Activated CD8-positive, alpha-beta memory T cell treated with anti-CD3 and anti-CD28 coated beads for 4 hours (primary cell): ENCODE measurements at places on chromosomes 12 and 14.

DNA sequence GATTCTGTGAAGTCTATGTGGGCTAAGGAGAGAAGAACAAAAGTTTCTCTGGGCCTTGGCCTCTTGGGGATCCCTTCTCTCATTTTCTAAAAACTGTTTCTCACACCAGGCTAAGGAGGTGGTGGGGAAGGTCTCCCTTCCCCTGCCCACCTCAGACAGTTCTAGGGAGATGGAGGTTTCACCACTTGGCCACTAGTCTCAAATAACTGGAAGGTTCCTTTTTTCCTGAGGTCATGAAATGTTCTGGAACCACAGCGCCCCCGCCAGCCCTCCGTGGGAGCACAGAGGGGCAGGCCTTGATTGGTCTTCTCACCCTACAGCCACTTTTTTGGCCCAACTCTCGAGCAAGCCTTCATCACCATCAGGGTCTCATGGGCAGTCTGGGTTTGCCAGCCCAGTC is 12.6 kb downstream of the C12orf43 start:
- DNase-seq = no peak

GRCh38 chr14:89276424-89276975 is 140.5 kb downstream of the FOXN3 start:
- peak; percentile 37 for DNase-seq

DNA sequence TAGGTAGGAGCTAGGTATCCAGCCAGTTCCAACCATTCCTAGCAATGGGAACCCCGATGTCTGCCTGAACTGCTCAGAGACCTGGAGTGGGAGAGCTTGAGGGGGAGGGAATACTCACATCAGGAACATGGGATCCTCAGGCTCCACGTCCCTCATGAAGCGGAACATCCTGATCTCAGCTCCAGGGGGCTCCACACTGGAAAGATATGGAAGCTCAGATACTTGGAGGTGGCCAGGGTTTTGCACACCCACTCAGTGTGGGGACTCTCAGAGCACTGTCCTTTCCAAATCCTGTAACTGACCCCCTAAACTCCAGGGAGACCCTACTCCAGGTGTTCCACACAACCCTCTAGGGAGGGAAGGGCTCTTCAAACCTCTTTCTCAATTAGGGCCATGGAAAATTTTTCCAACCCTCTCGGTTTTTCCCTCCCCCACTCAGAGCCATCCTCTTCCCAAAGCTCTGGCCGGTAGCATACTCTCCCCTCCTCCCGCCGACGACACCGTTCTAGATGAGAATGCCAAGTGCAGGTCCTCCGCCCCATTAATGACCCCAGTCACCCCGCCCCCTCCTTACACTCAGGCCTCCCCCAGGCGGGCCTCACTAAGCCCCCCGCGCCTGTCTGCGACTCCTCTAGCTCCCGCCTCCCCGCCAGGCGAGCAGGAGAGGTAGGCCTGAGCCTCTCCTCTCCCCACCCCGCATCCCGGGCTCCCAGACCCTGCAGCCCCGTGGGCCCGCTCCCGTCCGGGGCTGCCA is 597 bp downstream of the MLF2 start:
- DNase-seq = no peak

DNA sequence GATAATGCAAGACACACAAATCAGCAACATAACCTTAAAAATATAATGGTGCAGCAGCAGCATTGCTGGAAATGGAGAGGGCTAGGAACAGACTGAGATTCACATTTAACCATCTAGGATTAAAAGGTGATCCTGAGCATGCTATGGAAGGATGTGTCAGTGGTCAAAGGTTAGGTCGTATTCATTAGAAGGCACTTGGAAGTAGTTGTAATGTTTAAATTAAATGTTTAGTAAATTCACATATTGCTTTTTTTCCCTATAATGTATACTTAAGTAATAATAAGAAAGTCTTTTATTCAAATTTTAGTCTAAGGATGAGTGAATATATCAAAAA is 368.6 kb upstream of the PDE3A start:
- DNase-seq = no peak

DNA sequence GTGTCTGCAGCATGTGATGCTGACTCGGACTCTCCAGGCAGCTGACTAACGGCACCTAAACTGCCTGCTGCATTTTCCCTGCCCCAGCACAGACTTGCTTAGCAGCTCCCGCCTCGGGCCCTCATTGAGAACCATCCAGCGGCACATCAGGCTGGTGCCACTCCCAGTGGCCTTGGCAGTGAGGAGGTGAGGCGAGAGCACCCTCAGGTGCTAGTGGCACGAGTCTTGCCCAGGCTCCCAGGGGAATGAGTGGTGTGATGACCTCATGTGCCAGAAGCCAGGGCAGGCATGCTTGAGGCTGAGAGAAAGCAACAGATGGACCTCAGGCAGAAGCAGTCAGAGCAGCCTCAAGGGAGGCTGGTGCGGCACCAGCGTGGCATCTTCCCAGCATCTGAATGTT is 60.2 kb downstream of the PRKCH start:
- no peak for DNase-seq

DNA sequence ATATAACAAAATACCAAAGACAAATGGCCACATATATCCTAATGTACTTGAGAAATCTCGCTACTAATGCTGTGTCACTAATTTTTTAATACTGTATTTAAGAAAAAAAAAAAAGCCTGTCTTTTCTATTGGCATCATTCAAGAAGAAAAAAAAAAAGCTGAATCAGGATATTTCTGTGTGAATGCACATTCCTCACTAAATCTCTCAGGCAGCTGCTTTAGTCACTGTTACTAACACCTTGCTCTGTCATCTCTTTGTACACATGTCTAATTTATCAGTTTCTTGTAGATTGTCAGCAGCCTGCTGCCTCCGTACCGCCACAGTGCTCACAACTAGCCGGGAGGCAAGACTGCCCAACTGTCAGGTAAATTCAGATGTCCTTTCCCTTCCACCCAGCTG is 32.0 kb upstream of the FGD4 start:
- no peak for DNase-seq

DNA sequence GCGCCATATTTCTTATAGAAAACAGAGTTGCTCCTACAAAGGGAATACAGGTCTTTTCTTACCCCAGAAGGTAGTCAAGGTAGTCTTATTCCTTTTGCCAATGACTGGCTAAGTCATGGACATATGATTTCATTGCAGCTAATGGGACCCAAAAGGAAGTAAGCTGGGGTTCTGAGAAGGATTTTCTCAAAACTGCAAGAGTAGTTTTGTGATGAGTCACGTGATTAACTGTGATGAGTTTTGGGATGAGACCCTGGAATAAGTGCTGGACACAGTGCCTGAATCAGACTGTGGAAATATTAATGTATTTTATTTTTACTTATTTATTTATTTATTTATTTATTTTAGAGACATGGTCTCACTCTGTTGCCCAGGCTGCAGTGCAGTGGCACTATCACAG is 13.4 kb upstream of the NIN start:
- DNase-seq = no peak

GRCh38 chr14:40058901-40059897 is 627.0 kb upstream of the FBXO33 start:
- no peak for DNase-seq

DNA sequence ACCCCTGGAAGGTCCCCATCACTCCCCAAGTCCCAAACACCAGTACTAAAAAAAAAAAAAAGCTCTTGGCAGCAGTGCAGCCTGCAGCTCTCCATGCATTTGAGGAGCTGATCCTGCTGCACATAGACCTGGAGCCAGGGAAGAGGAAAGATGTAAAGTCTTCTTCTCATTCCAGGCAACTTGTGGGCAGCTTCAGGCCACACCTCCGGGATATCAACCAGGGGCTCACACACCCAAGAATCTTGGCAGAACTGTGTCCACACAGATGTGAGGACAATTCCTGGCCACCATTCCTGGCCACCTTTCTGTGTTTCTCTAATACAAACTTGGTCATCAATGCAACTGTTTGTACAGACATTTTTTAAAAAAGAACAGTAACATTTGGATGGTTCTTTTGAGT is 72.7 kb downstream of the TMEM132C start:
- no peak for DNase-seq

GRCh38 chr12:52006726-52007157 is at the start of gene TAMALIN:
TAMALIN (plus strand) TSS chr12:52006946; CDS start chr12:52007020, 74 bp downstream.
- DNase-seq = peak; percentile 70

DNA sequence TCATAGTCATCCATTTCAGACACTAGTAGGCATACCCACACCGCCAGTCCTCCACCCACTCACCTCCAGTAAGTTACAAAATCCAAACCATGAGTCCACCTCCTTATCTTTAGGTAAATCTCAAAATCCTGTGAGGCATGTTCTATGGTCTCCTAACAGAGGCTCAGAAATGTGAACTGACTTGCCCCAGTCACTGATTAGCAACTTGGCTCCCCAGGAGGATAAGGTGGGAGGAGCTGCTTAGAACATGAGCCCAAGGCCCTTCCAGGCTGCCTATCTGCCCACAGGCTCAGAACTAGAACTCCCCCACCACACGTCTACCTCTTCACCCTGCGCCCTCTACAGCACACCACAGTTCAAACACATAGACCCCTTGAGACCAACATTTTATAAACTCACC is 19.9 kb downstream of the SETD3 start:
- no peak for DNase-seq

- DNase-seq = no peak
These were observed 44.3 kb downstream of the ELK3 start for GRCh38 chr12:96238336-96239047.

- DNase-seq = no peak
These were observed 87.3 kb downstream of the PHLDA1 start for GRCh38 chr12:75944097-75944904.

DNA sequence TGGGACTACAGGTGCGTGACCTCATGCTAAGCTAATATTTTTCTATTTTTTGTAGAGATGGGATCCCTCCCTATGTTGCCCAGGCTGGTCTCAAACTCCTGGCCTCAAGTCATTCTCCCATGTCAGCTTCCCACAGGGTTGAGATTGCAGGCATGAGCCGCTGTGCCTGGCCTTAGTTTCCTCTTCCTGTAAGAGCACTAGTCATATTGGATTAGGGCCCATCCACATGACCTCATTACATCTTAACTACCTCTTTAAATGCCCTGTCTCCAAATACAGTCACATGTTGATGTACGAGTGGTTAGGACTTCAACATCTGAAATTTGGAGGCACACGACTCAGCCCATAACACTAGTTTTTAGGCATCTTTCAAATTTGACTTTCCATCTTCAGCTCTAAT is 72.2 kb upstream of the RASSF3 start:
- DNase-seq = no peak

DNA sequence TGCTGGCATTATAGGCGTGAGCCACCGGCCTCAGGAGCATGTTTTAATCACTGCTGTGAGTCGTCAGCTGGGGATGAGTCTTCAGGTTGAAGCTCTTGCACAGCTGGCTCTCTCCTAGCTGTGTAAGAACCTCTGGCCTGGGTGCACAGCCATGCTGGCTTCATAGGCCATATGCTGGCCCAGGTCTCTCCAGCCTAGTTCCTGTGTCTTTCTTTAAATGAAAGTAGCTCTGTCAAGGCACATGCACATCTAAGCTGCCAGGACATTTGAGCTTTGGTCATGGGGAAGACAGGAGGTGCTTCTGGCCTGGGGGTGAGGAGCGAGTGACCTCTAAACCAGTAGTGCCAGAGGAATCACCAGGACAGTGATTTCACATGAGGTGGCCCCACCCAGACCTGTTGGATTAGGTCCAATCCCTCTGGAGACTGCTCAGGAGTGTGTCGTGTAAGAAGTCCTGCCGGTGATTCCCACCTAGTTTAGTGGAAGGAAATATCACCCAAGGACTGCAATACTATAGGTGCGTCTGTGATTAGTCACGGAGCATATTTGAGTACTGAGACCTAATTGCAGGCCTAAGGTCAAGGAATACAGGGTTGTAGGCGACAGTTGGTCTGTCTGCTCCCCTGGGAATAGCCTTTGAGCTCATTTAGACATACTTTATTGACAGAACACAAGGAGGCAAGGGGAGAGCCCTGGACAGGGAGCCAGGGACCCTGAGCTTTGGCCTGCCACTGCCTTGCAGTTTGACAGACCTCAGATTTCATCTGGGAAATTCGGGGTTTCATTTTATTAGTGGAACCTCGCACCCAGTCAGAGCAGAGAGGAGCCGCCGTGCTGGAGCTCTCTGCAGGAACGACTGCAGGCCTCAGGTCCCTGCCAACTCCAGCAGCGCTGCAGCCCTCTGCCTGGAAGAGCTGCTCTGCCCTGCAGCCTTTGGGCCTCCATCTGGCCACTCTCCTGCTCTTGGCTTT is 67.0 kb downstream of the ANKRD9 start:
- DNase-seq = no peak

GRCh38 chr12:15632708-15633107 is 156.5 kb downstream of the EPS8 start:
- no peak for DNase-seq

DNA sequence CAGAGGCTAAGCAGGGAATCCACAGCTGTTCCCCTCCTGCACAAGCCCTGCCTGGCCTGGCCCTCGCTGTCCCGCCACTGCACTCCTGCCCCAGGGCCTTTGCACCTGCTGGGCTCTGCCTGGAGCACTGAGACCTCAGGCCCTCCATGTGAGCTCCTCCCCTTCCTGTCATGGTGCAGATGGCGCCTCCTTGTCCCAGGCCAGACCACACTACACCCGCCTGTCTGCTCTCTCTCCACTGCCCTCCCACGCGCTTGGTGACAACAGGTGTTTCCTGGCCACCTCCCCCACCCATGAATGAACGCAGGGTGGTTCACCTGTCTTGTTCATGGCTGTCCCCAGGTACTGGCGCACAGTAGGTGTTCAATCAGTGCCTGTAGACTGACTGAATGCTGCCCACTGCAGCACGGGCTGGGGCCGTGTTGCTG is 82.9 kb downstream of the NCOR2 start:
- DNase-seq = no peak

GRCh38 chr14:56137849-56138248 is 19.6 kb downstream of the PELI2 start:
- no peak for DNase-seq

- no peak for DNase-seq
These were observed 167.6 kb downstream of the NAV3 start for GRCh38 chr12:77998236-77998786.

GRCh38 chr12:116104167-116104767 is 173.2 kb downstream of the MED13L start:
- no peak for DNase-seq

DNA sequence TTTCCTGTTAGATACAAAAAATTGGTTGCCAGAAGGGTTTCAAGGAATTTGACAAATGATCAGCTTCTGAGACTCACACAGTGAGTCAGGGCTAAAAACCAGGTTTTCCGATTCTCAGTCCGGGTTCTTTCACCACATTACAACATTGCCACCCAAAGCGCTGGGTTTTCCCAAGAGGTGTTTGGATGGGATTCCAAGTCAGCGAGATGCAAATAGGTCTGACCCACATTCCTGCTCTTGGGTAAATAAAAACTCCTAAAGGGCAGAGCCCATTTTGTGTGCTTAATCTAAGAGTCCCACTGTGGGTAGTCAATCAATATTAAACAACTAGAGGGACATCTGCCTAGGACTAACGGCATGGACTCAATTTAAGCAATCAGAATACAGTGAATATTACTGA is 5.4 kb upstream of the RIC8B start:
- no peak for DNase-seq

DNA sequence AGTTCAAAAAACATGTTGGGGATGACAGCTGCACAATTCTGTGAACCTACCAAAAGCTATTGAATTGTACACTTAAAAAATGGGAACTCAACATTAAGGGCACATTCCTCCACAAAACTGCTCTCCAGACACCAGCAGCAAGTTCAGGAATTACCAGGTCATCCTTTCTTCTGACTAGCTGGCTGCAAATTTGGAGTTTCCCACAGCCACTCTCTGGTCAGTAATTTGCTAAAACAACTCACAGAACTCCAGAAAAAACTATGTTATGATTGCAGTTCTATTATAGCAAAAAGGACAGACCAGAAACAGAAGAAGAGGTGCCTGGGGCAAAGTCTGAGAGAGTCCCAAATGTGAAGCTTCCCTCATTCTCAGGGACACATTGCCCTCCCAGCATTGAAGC is 20.1 kb upstream of the PLEKHD1 start:
- no peak for DNase-seq

GRCh38 chr12:118259079-118259478 is 113.6 kb downstream of the TAOK3 start:
- no peak for DNase-seq
